Activated CD4-positive, alpha-beta memory T cell treated with anti-CD3 and anti-CD28 coated beads, Interleukin-2, amount 10 ng/mL, durations not matched to agents 7 days and 5 days (primary cell): ENCODE measurements at places on chromosomes 1 and 21.

- DNase-seq: no peak
Observed at GRCh38 chr21:18468790-18469189, 65.2 kb upstream of the TMPRSS15 start.

DNA sequence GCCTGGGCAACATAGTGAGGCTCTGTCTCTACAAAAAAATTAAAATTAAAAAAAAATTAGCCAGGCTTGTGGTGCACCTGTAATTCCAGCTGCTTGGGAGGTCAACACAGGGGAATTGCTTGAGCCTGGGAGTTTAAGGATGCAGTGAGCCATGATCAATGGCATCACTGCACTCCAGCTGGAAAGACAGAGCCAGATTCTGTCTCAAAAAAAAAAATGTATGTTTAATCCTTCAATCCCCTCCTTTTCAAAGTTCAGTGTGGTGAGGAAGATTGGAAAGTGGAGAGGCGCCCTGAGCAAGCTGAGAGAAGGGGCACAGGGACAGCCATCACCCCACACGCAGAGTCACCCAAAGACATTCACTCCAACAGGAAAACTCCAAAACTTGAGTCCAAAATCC, 97.7 kb upstream of the BACE2 start:
- DNase-seq: no peak

- no peak for DNase-seq
Observed at GRCh38 chr1:6053206-6053546, 7.5 kb downstream of the KCNAB2 start.

- no peak for DNase-seq
Observed at GRCh38 chr1:197029749-197030148, 37.3 kb downstream of the F13B start.

- DNase-seq: no peak
Observed at GRCh38 chr1:5976726-5977493, 15.3 kb downstream of the NPHP4 start.

DNA sequence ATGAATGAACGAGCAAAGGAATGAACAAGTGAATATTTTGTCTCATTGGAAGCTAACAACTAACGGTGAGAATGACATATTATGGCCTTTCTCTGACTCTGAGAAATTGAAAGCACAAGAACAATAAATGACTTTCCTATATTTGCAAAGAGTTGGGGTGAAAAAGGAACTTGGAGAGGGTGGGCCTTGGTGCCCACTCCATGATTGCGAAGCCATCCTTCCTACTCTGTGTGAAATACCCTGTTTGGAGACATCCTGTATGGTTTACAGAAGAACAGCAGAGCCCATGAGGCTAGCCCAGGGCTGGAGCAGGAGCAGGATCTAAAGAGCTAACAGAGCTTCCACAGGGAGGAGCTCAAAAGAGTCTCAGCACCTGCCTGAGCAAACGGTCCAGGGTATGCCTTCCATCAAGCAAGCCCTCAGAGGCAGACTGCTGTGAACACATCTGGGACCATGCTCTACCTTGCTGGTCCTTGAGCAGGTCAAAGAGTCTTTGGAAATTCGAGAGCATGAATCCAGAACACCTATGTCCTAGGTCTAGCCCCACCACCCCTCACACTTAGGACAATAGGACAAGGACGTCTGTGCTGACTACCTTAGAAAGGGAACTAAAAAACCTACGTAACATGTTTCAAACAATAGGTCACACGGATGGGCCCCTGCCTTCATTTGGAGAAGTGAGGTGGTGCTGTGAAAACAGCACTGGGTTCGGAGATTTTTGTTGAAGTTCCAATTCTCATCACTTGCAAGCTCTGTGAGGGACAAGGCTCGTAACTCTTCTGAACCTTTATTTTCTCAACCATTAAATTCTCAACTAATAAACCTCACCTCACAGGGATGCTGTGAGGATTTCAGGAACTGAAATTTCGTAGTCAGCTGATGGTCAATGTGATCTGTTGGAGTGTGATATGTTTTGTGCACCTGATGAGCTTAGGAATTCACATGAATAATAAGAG, 377.4 kb downstream of the RRAGC start:
- DNase-seq: no peak

GRCh38 chr1:47380699-47381098, 35.4 kb upstream of the FOXE3 start:
- no peak for DNase-seq

DNA sequence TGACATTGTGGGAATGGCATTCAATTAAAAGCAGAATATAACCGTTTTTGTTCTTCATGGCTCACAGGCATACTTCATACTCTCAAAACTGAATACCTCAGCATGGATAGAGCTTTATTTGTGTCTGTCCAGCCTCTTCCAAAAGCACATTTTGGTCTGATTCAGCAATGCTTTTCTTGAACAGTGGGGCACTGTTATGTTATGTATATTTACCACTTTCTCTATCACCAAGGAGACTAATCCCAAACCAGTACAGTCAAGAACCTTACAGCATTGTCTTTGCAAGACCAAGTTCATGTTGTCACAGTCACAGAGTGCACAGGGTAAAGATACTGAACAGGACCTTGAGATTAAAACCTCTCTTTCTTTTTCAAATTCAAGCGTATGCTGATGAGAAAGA, 582.8 kb downstream of the PTBP2 start:
- DNase-seq: no peak

GRCh38 chr1:16918371-16918770, 3.4 kb upstream of the CROCC start:
- DNase-seq: no peak

DNA sequence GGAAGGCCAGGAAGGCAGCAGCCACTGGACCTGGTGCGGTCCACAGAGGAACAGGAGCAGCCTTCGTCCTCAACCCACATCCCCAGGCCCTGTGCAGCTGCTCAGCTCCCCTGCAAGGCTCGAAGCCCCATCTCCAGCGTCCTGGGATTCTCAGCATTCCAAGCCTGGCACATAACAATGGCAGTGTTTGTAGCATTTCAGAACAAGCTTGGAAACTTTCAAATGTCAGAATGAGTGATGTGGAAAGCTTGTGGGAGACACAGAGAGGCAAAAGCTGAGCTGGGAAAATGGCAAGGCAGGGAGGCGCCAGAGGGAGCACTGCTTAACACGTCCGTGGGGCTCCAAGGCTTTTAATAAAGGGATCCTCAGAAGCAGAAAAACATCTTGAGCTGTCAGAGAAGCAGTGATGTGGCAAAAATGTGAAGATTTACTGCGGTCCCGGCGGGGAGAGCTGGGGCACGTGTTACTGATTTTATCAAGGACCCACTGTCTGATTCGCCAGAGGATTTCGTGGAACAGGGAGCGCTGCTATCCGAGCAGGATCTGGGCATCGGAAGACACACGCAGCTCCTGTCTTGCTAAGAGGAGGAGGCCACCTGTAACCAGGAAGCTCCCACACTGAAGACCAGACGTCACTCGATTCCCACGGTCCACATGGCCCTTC, 38.1 kb downstream of the TOMM20 start:
- no peak for DNase-seq

- DNase-seq: no peak
Observed at GRCh38 chr1:205371871-205372660, 15.3 kb upstream of the KLHDC8A start.

DNA sequence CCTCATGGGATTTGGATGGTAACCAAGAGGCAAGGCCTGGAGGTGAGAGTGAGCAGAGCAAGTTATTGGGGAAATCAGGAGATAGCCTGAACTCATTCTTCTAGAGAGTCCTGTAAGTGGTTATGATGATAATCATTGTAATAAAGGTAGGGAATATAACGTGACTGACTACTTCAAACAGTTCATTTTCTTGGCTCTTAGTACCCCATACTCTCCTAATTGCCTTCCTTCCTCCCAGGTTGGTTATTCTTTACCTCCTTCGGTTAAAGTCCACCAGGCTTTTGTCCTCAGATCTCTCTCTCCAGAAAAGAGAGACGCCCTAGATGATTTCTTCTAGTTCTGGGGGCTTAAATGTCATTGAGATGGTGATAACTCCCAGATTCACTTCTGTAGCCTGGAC, 35.3 kb downstream of the KIF1B start:
- no peak for DNase-seq

- DNase-seq: no peak
Observed at GRCh38 chr1:222026280-222026679, 284.4 kb upstream of the DUSP10 start.

DNA sequence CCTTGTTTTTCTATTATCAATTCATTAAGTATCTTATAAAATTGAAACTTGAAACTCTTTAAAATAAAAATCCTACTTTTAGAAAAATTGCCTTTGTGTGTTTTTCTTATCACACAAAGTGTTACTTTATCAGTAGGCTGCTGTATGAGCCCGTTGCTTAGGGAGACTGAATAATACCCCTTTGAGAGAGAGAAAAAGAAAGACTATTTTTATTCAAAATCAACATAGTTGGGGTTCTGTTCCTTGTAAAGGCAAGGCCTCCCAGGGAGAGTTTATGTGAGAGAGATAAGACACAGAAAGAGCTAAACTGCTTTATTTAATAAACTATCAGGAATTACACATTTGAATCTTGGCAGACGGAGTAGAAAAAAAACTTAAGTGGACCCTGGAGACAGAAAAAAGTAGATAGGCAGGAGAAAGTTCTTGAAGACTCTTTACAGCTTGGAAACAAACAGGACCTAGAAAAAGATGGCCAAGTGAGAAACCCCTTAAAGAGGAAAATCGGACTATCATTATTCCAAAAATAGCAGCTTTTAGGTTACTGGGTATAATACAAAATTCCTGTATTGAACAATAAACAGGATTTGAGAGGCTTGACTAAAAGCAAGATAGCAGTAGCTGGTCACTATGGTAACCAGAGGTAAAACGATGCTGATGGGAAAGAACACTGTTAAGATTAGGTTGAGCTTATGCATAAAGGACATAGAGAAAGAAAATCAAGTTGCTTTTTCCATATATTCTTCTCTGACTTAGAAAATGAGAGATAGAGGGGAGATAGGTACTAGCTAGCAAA, 170.9 kb downstream of the LRRC7 start:
- DNase-seq: no peak

- no peak for DNase-seq
Observed at GRCh38 chr1:234253732-234254131, 119.5 kb upstream of the COA6 start.

GRCh38 chr1:170714163-170714562, 50.2 kb downstream of the PRRX1 start:
- no peak for DNase-seq

GRCh38 chr1:109887884-109888283, 22.8 kb upstream of the CSF1 start:
- no peak for DNase-seq

DNA sequence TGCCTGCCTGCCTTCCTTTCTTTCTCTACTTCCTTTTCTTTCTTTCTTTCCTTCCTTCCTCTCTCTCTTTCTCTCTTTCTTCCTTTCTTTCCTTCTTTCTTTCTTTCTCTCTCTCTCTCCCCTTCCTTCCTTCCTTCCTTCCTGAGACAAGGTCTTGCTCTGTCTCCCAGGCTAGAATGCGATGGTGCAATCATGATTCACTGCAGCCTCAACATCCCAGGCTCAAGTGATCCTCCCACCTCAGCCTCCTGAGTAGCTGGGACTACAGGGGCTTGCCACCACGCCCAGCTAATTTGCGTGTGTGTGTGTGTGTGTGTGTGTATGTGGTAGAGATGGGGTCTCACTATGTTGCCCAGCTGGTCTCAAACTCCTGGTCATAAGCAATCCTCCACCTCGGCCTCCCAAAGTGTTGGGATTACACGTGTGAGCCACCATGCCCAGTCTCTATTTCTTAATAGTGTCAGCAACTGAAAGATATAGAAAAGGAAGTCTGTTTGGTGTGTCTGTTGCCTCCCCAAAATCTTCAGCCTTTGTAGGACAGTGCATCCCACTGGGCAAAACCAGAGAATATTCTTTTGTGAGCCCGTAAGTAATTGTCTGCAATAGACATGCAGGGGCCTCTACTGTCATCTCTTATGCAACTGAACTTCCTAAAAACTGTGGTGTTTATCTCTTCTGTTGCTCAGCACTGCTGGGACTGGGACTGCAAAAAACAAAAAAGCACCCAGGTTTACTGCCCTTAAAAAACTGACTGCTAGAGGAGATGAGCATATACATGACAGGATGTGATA, 20.9 kb upstream of the RAB4A start:
- DNase-seq: no peak

DNA sequence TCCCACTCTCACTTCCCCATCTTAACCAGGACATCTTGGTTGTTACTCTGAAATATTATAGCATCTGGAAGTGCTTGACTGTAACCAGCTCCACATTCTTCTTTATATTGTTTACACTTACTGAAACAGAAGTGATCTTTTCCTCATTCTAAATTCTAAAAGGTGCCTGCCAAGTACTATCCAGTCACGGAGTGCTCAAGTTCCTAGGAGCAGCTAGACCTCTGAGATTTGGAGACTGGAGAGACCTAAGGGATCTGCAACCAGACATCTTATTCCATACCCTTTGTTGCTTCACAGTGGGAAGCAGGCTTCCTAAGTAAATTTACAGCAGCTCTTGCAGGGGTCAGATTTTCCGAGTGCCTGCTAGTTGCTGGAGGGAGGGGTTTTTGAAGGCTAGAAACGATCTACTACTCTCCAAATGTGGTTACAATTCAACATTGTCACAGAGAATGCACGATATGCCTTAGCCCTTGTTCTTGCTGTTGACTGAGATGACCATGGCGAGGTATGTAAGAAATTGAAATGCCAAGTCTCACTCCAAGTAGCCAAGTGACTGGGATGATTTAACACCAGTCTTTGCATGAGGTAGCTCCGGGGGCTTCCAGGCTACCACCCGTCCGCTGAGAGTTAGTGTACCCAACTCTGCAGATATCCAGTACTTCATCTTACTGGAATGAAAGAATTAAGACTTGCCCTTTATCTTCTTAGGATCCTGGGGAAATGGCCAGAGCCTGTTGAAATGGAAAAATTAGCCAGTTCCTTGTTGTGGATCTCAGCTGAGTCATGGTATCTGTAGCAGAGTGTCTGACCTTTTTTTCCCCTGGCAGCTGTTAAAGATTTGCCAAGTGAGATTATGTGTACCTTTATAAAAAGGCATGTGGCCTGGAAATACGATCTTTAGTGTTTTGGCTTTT, 150.8 kb downstream of the MAST2 start:
- no peak for DNase-seq

DNA sequence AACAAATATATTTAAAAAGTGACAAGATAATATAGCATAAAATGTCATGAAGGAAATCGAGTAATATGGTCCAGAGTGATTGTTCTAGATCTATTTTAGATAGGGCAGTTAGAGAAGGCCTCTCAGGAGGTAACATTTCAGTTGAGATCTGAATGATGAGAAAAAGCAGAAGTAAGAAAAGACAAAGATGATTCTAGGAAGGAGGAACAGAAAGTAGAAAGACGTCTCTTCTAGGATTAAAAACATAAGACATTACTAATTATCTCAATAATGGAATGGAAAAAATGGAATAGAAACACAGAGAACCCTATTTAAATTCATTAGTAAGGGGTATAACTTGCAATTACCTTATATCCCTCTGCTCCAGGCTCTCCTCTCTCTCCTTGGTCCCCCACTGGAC, 130.0 kb upstream of the ZNHIT6 start:
- no peak for DNase-seq
